Midbrain (tissue), 1 donor: ENCODE measurements at places on chromosomes 7 and 10.

GRCh38 chr10:91433620-91434019 is 23.5 kb downstream of the HECTD2 start:
- DNase-seq, result no peak

- no peak for DNase-seq
Measured at GRCh38 chr7:84202855-84203254, 8.3 kb upstream of the SEMA3A start.

DNA sequence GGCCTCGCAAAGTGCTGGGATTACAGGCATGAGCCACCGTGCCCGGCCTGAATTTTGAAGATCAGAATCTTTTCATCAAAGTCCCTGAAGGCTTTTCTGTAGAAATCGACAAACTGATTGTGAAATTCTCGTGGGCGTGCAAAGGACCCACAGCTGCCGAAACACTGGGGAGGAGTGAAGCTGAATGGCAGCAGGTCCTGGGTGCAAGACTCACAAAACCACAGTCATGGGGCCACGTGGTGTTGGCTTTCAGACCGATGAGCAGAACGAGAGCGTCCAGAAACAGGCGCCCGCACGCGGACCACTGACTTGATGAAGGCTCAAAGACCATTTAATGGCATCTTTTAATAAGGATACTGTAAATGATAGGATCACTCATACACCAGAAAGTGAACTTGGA is 24.7 kb upstream of the PRKAR1B start:
- DNase-seq, result no peak

DNA sequence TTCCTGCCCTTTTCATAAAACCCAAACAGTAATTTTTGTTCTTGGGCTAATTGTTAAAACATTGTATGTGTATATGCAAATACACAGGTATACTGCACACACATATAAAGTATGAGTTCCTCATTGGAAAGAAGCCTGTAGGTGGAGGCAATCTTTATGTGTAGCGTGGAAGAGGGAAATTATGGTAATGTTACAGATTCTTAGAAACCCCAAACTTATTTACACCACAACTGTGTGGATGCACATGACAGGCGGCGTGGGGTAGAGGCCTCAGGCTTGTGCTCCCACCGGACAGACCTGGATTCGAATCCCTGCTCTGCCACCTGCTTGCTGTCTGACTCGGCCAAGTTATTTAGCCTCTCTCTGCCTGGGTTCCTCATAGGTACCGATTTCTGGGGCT is 223.0 kb downstream of the CELF2 start:
- DNase-seq, result no peak

DNA sequence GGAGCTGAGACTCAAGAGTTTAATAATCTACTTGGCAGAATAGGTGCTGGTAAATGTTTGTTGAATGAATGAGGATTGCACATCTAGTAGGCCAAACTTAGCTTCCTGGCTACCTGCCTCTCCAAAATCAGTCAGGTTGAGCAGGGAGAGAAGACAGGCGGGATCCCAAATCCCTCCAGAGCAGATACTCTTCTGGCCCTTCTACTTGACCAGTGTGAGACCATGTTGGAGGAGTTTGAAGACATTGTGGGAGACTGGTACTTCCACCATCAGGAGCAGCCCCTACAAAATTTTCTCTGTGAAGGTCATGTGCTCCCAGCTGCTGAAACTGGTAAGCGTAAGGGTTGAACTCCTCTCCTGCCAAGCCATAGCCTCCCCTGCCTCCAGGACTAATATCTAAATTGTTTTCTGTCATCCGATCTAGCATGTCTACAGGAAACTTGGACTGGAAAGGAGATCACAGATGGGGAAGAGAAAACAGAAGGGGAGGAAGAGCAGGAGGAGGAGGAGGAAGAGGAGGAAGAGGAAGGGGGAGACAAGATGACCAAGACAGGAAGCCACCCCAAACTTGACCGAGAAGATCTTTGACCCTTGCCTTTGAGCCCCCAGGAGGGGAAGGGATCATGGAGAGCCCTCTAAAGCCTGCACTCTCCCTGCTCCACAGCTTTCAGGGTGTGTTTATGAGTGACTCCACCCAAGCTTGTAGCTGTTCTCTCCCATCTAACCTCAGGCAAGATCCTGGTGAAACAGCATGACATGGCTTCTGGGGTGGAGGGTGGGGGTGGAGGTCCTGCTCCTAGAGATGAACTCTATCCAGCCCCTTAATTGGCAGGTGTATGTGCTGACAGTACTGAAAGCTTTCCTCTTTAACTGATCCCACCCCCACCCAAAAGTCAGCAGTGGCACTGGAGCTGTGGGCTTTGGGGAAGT is 2.2 kb upstream of the MBLAC1 start:
- no peak for DNase-seq

GRCh38 chr7:44258865-44259546 is 58.2 kb downstream of the YKT6 start:
- DNase-seq, result no peak

DNA sequence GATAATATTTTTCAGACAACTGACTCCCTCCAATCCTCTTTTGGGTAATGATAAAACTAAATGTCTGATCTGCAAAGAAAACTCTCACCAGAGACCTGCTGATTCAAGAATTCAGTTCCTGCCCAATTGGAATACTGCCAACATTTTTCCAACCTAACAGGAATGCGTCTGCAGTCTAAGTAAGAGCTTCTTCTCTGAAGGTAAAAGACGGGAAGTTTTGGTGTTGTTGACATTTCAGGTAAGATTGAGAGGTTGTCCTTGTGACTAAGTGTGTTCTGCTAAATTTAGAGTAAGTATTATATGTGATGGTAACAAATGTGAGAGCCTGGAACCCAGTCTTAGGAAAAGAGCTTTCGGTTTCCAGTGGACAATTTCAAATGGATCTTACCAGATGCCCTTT is 17.6 kb downstream of the IFIT5 start:
- DNase-seq, result no peak

- no peak for DNase-seq
Measured at GRCh38 chr10:79020015-79020491, 48.7 kb upstream of the ZMIZ1 start.

GRCh38 chr10:107477266-107477665 is 312.8 kb upstream of the SORCS1 start:
- no peak for DNase-seq

- no peak for DNase-seq
Measured at GRCh38 chr10:4137299-4137698, 352.3 kb upstream of the KLF6 start.

DNA sequence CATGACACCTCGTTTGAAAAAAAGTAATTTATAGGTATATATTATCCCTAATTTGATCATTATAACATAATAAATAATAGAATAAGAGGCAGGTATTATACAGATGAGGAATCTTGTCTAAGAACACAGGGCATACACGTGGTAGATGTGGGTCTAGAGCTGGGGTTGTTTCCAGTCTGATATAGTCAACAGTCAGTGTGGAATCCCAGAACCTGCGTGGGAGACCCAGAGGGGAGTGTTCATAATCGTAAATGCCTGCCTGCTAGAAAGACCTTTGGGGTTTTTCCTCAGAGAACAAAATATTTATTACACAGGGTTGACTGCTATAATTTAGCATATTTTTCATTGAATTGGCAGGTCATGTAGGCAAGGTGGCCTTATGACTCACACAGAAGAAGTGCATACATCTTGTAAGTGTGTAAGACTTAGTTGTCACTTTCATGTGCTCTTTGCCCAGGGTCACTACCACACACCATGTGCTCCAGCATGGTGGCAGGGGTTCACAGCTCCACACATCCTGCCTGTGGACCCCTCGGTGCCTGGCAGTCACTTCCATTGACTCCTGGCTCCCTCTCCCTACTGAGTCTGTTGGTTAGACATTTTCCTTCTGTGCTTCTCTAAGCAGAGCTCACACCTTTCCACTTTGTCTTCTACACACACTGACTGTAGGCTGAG is 94.9 kb upstream of the IKZF1 start:
- DNase-seq, result no peak

DNA sequence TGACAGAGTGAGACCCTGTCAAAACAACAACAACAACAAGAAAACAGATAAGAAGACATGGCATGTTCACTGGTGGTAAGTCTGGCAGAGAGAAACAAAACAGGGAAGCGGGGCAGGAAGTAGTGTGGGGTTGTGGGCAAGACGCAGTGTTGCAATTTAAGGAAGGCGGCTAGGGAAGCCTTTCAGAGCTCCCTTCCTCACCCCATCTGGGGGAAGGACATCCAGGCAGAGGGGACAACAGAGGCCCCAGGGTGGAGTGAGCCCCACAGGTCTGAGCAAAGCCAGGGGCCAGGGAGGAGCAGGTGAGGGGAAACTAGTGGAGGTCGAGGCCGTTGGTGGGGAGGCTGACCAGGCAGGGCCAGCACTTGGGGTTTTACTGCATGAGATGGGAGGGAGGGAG is 16.8 kb downstream of the LAT2 start:
- DNase-seq, result peak; percentile 17

DNA sequence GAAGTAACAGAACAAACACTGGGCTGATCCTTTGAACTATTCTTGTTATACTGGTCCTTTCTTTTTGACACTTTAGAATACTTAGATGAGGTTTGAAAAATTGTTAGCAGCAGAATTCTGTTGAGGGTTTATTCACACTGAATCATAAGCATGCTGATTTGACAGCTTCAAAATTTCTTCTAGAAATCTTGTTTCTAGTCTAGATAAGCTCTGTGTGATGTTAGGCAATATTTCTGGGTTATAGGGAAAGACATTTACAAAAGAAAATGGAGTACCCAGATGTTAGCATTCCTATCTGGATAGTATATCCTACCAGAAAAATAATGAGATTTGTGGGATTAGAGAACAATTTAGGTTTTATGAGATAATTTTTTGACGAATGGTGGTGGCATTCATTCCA is 12.1 kb downstream of the CSTF2T start:
- DNase-seq, result no peak

- no peak for DNase-seq
Measured at GRCh38 chr10:116826803-116827202, 22.5 kb upstream of the ENO4 start.

DNA sequence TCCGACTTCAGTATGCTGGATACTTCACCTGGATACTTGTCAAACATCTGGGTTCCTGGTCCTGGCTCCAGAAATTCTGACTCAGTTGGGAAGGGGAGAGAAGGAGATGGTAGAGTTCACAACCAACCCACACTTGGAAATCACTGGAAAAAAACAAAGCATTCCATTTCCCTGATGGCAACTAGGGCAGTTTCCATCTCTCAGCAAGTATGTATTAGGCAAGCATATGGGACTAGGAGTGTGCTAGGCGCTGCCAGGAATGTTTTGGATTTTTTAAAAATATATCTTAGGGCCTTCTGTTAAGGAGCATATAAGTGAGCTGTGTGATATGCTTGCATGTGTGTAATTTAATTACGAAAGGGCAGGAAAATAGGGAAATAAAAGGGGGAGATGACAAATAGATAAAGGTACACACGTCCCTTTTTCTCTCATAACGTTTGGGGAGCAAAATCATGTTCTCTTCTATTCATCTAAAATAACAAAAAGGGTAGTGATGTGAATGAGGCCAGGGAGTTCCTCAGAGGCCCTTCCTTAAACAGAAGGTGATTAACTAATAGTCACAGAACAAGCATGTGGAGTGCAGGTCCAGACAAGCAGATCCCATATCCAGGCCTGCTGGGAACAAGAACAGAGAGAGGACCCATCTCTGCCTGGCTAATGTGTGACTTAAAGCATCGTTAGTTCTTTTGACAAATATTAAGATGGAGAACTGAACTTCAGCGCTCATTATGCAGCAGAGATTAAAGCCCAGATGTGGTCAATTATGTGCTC is 64.5 kb upstream of the NFE2L3 start:
- no peak for DNase-seq

DNA sequence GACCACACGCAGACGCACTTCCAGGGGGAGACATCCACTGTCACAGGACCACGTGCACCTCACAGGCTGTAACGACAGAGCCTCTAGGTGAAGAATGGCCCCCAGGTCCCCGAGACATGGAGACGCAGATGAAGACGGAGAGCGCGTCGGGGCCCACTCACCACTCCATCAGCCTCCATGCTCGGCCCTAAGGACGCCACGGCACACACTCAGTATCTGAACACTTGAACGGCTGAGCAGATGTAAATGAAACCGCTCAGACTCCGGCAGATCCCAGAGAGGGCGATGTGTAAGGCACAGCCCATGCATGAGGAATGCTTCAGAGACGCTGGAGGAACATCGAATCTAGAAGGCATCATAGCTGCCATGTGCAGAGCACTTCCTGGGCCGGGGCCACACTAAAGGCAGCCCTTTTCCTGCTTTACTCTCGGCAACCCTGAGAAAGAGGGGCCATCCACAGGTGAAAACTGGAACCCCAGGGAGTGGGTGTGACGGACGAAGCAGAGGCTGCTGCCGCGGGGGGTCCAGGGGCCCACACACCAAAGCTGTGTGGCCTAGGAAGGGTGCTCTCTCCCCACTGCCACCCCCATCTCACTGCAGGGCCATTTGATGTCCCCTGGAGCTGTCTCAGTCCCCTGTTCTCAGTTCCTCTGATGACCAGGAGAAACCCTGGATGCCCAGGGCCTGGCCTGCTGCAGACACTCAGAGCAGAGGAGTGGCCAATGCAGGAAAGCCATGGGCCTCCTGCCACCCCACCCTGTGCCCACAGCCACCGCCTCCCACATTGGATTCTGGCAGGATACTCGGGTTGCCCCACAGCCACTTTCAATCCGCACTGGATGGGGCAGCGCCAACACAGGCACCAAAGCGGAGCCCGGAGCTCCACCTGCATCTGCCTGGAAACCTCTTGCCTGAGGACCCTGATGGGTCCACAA is 253.8 kb downstream of the MAD1L1 start:
- no peak for DNase-seq

DNA sequence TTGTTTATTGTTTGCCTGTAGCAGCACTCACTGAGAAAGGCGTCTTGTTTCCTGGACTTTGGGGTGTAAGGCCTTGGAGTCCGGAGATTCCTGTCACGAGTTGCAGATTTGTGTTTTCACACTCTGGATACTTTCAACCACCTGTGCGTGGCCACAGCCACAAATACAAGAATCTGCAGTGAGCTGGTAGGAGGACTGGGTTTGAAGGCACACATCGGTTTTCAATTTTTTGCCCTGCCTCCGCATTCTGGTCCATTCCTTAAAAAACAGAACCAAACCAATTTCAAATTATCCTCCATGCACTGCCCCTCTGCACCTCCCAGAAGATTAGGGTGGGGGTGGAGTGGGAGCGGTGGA is 619 bp downstream of the EXOC4 start:
- no peak for DNase-seq

DNA sequence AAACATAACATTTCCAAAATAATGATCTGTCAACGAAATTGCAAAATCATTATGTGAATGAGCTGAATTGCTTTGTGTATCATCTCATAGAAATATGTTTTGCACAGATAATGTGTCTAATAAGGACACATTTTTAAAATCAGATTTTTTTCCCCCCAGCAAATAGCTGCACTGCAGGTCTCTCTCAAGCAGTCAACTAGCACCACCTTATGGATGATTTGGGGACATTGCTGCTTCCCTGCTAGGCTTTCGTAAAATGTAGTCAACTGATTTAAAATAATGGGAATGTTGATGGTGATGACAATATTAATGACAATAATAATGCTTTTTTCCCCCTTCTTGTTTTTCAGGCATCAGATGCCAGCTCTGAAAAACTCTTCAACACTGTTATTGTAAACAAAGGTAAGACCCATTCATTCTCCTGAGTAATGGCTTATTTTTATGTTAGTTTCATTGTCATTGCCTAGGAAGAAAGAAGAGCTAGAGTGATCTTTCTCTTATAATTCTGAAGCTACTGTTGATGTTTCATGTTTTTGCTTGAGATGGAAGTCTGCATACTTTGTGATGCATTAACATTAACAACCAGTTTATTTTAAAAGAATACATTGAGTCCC is 433.6 kb upstream of the GALNT17 start:
- peak; percentile 77 for DNase-seq
